ENCODE measurements at places on chromosomes 12 and 14. TPM values are rescaled to one million over a fixed set of nuclear protein-coding genes. Genes with fewer than 3 reads are reported as not detected.

DNA sequence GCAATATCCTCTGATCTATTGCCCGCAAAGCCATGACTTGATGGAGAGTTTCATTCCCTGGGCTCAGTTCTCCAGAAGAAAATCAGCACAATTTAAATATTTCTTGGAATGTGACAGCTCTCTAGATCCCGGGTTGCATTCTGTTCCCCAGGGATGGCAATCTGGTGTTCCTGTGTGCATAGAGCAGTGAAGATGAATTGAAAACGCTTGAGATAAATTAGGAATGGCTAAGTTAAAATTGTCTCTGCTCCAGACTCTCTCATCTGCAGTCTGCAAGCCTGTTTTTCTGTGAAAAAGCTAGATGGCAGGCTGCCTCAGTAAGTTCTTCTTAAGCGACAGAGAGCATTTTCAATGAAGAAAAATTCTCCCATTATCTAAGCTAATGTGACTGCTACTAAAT lies 582.5 kb upstream of the MGAT4C start:
- no peak overlapping the region for H3K27ac ChIP-seq
- H3K27me3 ChIP-seq, result no peaks in the 10 kb centered on the region
- no peaks in the 10 kb centered on the region for H3K4me1 ChIP-seq
- H3K36me3 ChIP-seq, result no peaks in the 10 kb centered on the region
- DNase-seq, result no peak

- DNase-seq, result no peak
- no peaks in the 10 kb centered on the region for H3K27me3 ChIP-seq
- no peak overlapping the region for H3K4me3 ChIP-seq
- no peaks in the 10 kb centered on the region for H3K36me3 ChIP-seq
Measured at GRCh38 chr14:82419933-82420332, 886.3 kb upstream of the SEL1L start.

- H3K27me3 ChIP-seq, result no peaks in the 10 kb centered on the region
- H3K27ac ChIP-seq, result no peak overlapping the region
- H3K4me3 ChIP-seq, result no peak overlapping the region
- H3K4me1 ChIP-seq, result peaks cover 25% of the 10 kb centered on the region
- H3K36me3 ChIP-seq, result peaks cover 6% of the 10 kb centered on the region
- no peak for DNase-seq
Measured at GRCh38 chr14:75435473-75435872, 7.7 kb downstream of the JDP2 start.

- H3K4me3 ChIP-seq, result no peak overlapping the region
- peak overlapping the region; percentile 53 for H3K27ac ChIP-seq
- peaks cover 25% of the 10 kb centered on the region for H3K4me1 ChIP-seq
- H3K36me3 ChIP-seq, result no peaks in the 10 kb centered on the region
- no peaks in the 10 kb centered on the region for H3K27me3 ChIP-seq
- no peak for DNase-seq
Measured at GRCh38 chr14:95530473-95531276, 4.2 kb upstream of the GLRX5 start.

DNA sequence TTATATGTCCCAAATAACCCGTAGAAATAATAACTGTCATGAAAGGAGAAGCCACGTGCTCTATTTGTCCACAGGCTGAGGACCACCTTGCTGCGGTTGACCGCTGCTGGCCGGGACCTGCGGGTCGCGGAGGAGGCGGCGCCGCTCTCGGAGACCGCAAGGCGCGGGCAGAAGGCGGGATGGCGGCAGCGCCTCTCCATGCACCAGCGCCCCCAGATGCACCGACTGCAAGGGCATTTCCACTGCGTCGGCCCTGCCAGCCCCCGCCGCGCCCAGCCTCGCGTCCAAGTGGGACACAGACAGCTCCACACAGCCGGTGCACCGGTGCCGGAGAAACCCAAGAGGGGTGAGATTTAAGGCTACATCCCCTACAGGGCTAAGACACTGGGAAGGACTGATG lies 21.0 kb downstream of the RPGRIP1 start:
- H3K27ac ChIP-seq, result no peak overlapping the region
- peak overlapping the region; percentile 34 for H3K4me3 ChIP-seq
- no peaks in the 10 kb centered on the region for H3K27me3 ChIP-seq
- H3K4me1 ChIP-seq, result no peaks in the 10 kb centered on the region
- no peak for DNase-seq
- no peaks in the 10 kb centered on the region for H3K36me3 ChIP-seq

- no peaks in the 10 kb centered on the region for H3K36me3 ChIP-seq
- H3K27ac ChIP-seq, result no peak overlapping the region
- H3K4me3 ChIP-seq, result no peak overlapping the region
- H3K4me1 ChIP-seq, result no peaks in the 10 kb centered on the region
- DNase-seq, result peak; percentile 84
Measured at GRCh38 chr14:55807053-55807880, 227.3 kb downstream of the KTN1 start.

AICDA gene
- total RNA-seq, result not detected

PTCSC3 gene
- total RNA-seq, result not detected

RND1 gene
- 0.85 TPM for total RNA-seq

HCAR1 gene
- not detected for total RNA-seq
